ENCODE measurements at places on chromosomes 2 and 18.

DNA sequence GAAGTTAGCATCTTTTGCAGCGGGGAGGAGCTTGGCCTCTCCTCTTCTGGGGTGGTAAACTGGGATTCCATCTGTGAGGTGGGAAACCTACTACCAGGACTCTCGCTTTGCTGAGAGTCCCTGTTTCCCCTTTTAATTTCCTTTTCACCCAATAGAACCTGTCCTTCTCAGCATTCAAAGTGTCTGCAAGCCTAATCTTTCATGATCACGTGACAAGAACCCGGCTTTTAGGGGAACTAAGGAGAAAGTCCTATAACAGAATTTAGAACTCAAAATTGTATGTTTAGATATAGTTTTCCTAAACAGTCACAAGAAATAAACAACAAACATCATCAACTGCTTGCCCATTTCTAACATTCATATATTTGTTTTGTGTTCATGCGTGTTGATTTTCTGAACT is 103.6 kb upstream of the CDH19 start:
- no peak for DNase-seq

- DNase-seq: no peak
Observed at GRCh38 chr2:72926368-72926767, 9.0 kb downstream of the EMX1 start.

- DNase-seq: no peak
Observed at GRCh38 chr18:9062418-9062751, 40.1 kb upstream of the NDUFV2 start.

DNA sequence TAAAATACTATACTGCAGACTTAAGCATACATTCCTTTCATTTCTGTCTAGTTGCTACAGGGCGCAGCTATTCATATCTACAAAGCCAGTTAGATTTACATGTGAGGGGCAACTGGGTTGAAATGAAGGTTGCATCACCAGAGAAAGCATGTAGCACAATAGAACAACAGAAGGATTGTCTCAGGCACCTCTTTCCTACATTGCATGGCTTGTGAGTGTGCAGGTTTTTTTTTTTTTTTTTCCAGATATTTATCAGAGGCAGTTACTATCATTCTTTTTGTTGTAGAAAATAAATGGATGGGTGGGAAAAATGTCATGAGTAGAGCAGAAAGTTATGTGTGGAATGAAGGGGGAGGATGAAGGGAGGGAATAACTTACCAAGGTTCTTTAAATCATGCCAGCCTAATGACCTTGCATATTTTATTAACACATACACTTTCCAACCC is 86.8 kb downstream of the ERBB4 start:
- DNase-seq: peak; percentile 19

GRCh38 chr2:33859811-33860461 is 260.8 kb upstream of the FAM98A start:
- DNase-seq: no peak

DNA sequence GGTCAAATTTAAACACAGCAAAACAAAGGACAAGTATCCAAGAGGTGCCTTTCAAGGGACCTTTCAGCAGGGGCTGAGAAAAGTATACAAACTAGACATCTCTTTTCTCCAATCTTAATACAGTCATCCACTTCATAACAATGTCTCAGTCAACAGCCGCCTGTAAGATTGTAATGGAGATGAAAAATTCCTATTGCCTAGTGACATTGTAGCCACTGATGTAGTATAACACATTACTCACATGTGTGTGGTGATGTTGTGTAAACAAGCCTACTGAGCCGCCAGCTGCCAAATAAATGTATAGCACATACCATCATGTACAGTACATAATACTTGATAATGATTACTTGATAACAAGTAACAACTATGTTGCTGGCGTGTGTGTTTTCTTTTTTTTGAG is 31.0 kb downstream of the VIT start:
- DNase-seq: no peak

Measured in HCT116 (cell line).